ENCODE measurements at places on chromosomes 16 and 17.
A peak's percentile ranks its signal among the peaks of the same experiment; 100 is the strongest.

- DNase-seq: no peak
Measured at GRCh38 chr17:75981019-75981615, 2.1 kb downstream of the TEN1 start.

- no peak for DNase-seq
Measured at GRCh38 chr16:81917375-81917774, 93.9 kb downstream of the SDR42E1 start.

GRCh38 chr17:1126801-1127550 lies 52.8 kb downstream of the ABR start:
- DNase-seq: no peak

DNA sequence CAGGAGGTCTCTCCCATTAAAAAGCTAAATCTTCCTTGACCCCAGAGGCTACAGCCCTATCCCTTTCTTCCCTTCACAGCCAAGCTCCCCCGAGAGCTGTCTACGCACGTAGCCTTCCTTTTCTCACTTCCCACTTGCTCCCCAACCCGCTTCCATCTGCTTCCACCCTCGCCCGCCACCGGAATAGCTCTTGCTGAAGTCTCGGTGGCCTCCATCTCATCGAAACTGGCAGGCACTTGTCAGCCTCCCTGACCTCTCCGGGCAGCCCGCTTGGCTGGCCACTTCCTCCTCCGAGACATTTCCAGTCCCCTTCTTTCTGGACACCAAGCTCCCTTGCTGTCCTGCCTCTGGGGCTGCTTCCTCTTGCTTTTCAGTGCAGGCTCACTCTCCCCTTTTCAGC lies 10.7 kb upstream of the EPOP start:
- DNase-seq: no peak

DNA sequence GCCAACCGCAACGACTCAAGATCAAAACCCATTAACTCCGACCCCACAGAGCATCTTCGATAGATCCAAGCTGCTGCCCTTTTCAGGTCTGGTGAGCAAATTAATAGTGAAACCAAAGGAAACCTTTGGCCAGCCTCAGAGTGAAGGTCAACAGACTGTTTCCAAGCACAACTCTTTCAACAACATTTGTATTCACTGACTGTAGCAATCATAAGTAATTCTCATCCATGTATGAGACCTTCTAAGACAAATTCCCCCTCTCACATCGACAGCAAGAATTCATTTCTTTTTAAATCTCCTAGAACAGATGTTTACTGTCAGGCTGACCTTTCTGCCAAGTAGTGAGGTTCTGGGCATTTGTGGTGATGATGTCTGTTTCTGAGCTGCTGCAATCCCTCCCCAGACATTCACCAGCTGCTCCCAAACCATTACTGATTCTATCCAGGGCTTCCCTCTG lies 64.2 kb downstream of the SLC39A11 start:
- DNase-seq: no peak

DNA sequence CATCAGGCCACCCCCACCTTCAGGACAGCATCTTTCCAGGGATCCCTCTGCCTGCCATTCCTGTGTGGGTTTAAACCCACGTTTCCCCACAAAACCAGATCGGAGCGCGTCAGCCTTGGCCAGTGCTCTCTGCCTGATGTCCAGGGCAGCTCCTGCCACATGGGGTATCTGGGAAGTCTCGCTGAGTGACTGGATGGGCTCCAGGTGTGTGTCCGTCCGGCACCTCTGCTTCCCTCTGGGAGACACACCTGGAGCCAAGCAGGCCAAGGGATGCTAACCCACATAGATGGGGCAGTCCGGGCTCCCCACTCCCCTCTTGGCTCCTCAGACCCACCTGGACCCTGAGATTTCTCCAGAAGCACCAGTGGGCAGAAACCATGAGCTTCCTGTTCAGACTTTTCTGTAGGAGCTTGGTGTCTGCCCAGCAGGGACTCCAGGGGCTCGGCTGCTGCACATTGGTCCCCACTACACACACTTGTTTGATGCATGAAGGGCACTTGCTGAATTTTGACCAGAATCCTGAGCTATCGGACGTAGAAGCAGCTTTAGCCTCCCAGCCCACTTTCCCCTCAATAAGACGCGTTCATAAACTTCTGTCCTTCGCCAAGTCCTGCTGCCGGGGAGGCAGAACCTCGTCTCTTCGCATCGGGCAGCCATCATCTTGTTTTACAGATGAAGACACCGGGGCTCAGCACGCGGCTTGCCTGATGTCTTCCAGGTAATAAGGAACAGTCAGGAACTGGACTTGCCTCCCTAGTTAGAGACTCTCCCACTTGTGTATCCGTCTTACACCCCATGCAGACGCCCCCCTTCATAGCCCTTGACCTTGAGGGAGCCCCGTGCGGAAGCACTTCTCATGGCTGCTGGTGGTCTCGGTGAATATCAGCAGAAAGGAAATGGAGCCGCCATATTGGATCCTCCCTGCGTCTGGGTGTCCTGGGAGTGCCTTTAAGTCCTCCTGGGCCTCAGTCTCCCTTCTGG lies 91.6 kb upstream of the ZNF469 start:
- DNase-seq: no peak

DNA sequence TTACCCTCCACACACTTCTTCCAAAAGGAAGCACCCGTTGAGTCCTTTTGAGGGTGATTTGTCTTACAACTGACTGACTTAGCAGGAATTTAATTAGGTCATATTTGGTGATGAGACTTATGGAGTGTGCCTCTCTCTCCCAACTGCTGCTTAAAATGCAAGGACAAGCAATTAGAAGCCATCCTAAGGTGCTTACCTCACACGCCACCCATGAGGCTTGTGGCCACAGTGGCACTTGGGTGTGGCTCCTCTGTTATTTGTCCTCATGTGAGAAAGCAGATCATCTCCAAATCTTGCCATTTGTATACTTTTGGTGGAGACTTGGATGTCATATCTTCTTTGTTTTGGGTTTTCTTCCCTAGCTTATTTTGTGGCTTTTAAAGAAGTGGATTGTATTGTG lies 61.6 kb downstream of the WNT3 start:
- no peak for DNase-seq

GRCh38 chr17:67441052-67441895 lies 64.2 kb downstream of the PITPNC1 start:
- DNase-seq: no peak

- DNase-seq: no peak
Measured at GRCh38 chr16:74999609-75000480, 1.0 kb downstream of the ZNRF1 start.

- no peak for DNase-seq
Measured at GRCh38 chr17:21003007-21003621, 39.7 kb downstream of the USP22 start.

- DNase-seq: no peak
Measured at GRCh38 chr17:50681263-50682200, 26.2 kb downstream of the ANKRD40 start.

DNA sequence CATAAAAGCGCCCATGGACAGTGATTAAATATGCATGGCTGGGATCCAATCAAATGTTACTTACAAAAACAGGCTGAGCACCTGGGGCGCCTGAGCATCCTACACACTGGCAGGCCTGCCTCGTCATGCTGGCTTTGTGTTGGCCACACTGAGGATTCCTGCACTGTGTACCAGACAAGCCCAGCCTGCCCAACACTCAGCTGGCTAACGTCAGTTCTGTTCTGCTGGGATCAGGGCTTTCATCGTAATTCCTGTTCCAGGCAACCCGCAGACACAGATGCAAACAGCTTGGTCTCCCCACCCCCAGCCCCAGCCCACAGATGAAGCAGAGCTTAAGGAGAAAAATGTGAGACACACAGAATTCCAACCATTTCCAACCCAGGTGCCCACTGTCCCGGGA lies 30.7 kb downstream of the PIMREG start:
- DNase-seq: no peak

GRCh38 chr16:29876594-29877249 lies 13.7 kb upstream of the CDIPT start:
- DNase-seq: no peak

DNA sequence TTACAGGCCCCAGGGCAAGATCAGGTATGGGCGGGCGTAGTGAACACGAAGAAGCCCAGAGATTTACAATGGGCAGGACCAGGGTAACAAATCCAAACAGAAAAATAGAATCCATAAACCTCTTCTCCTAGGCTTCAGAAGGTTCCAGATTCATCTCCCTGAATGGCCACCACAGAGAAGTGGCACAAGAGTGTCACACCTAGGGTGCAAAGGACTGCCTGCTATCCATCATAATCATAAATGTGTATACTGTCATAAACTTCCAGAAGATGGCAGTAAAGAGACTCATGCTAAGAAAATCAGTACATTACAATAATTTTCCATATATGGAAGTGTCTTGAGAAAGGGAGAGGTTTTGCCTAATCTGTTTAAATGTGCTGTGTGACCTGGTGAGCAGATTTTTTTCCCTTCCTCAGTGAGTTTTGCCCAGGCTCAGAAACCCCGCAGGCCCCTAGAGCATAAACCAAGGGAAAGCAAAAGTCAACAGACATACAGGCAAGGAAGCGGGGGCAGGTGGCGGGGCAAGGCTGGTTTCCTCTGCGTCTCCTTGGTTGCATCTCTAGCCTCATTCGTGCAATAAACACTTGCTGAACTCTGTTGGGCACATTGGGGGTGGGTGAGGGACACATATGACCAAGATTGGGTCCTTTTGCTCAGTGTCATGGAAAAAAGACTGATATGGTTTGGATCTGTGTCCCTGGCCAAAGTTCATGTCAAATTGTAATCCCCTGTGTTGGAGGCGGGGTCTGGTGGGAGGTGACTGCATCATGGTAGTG lies 92.0 kb upstream of the CDH5 start:
- DNase-seq: peak; percentile 50

DNA sequence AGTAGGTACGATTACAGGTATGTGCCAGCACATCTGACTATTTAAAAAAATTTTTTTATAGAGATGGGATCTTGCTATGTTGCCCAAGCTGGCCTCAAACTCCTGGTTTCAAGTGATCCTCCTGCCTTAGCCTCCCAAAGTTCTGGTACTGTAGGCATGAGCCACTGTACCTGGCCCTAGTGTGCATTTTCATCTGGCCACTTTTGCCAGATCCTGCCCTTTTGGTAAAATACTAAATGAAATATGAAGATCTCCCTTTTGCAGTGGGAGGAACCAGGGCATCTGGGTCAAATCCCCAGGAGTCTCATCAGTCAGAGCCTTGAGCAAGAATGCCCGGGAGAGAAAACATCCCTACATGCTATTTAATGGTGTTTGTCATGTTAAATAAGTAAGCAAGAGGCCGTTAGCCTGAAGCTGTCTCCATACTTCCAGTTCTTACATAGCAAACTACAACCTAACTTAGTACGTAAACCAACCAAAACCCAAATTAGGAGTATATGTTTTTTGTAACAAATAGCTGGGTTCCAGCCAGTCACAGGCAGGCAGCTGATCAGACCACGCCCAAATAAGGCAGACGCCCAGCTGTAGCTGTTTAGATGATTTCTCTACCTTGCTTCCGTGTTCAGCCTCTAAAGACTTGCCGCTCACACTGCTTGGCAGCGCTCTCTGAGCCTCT lies 46.5 kb upstream of the CLEC18A start:
- no peak for DNase-seq

- DNase-seq: no peak
Measured at GRCh38 chr16:66298006-66298405, 68.5 kb upstream of the CDH5 start.

- DNase-seq: peak; percentile 37
Measured at GRCh38 chr16:79286646-79287423, 313.7 kb downstream of the MAF start.

DNA sequence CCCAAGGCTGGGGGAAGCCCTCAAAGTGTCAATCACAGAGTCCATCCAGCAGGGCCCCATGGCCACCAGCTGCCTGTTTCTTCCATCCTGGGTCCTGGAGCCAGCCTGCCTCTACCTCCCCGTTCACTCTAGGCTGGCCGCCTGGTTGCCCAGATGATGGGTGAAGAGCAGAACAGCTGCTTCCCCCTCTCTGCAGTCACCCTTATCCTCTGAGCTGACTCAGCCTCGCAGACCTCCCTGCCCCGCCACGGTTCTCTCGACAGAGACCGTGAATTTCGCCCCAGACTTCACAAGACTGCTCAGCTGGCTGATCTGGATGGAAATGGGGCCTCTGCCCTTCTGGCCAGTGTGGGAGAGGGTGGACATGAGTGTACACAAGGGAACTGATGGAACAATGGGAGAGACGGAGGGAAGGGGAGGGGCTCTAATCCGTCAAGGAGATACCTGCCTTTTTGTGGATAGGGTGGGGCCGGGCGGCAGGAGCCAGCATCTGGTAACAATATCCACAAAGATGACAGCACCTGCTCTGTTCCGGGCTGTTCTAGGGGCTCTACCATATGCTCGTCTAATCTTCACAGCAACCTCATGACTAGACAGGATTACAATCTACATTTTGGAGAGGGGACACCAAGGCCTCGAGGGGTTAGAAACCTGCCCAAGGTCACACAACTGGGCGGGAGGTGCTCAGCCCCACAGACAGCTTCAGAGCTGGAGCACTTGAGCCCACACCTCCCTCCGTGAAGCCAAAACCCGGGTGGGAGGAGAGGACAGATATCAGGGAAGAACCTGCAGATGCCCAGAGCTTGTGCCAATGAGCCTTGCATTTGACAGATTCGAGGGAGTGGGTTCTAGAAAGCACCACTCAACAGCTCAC lies 136.0 kb downstream of the SDK2 start:
- DNase-seq: no peak

- no peak for DNase-seq
Measured at GRCh38 chr17:15663176-15663575, 20.9 kb downstream of the TRIM16 start.

GRCh38 chr17:45440161-45440778 lies 7.6 kb upstream of the ARHGAP27 start:
- DNase-seq: peak; percentile 63

- DNase-seq: no peak
Measured at GRCh38 chr17:79620207-79621038, 9.6 kb upstream of the RBFOX3 start.

DNA sequence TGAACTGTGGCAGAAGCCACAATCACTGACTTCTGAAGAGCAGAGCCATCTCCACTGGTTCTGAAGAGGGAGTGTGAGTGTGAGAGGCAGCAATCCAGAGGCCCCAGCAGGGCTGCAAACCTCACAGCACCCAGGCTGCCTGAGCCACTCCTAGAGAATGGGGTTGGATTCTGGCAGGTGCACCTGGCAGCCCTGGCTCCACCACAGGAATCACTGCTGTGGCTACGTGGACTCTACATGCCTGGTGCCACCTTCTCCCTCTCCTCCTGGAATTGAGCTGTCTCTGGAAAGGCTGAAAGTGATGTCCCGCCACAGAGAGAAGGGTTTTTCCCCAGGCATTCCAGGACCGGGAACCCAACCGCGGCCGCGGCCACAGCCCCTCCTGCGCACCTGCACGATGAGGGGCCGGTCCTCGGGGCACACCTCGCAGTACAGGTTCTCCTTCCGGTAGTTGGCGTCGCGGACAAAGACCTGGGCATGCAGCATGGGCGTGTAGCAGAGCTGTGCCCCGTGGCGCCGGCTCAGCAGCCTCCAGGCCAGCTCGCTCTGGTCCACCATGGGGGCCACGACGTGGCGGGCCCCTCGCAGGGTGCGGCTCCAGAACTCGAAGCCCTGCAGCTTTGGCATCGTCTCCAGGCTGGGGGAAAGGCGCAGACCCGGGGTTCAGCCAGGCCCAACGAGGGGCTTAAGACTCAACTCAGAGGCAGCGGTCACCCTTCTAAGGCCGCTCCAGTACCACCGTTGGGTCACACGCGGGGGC lies 991 bp downstream of the DUS1L start:
- peak; percentile 81 for DNase-seq

DNA sequence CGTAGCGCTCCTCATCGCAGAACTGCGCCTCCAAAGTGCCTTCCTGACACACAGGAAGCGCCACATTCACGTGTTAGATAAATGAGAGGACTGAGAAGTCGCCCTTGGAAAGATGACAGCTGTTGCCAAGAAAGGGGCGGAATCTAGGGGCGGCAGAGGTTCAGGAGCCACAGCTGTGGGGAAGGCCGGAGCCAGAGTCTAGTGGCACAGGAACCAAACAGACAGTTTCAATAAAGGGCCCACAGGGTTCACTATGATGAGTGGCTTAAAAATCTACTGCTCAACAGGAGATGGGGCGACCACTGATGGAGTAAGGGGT lies 4.7 kb downstream of the FLCN start:
- DNase-seq: no peak
